ENCODE measurements at places on chromosomes 5 and 9. TPM values are rescaled to one million over a fixed set of nuclear protein-coding genes. Genes with fewer than 3 reads are reported as not detected.

DNA sequence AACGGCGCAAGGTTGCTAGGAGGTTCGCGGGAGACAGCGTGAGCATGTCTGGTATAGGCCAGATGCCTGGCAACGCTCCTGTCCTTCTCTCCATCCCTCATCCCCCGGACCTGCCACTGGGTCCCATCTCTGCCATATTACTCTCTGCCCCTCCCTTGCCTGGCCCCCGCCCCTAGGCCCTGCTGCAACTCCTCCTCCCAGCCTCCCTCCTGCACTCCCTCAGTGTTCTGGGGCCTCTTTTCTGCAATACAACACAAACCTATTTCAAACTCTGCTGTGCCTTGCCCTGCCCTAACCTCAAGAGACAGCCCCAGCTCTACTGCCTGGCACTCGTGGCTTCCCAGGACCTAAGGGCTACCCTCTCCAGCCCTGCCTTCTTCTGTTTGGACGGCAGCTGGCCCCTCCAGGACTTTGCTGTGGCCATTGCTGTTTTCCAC lies 8.9 kb upstream of the DBN1 start:
- DNase-seq = no peak

FAT2 gene
- 74.9 TPM for total RNA-seq

IL13 gene
- total RNA-seq = not detected

- DNase-seq = no peak
These were observed 224.1 kb downstream of the MEF2C start for GRCh38 chr5:88658886-88659285.

PKD2L2 gene
- not detected for total RNA-seq

SLC34A3 gene
- total RNA-seq = not detected

DNA sequence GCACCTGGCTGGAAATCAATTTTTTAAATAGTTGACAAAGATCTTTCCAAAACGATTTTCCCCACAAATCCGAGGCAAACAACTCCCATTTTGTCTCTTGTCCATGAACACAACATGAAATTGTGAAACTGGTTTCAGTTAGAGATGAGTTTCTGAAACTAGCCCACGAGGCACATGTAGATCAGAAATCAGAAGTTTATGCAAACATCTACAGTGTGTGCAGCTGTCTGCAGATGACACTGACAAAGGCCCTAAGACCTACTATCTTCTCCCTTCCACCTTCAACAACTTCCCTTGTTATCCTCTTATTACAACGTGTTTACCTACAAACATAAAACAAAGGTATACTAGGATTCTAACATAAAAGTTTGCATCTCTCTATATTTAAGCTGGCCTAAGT lies 183.3 kb downstream of the DIRAS2 start:
- no peak for DNase-seq

ZFP2 gene
- 2.2 TPM for total RNA-seq

GRCh38 chr9:133515615-133516255 lies 9.0 kb downstream of the MYMK start:
- no peak for DNase-seq

- no peak for DNase-seq
These were observed 277.6 kb downstream of the SEMA5A start for GRCh38 chr5:9268226-9268625.

DNA sequence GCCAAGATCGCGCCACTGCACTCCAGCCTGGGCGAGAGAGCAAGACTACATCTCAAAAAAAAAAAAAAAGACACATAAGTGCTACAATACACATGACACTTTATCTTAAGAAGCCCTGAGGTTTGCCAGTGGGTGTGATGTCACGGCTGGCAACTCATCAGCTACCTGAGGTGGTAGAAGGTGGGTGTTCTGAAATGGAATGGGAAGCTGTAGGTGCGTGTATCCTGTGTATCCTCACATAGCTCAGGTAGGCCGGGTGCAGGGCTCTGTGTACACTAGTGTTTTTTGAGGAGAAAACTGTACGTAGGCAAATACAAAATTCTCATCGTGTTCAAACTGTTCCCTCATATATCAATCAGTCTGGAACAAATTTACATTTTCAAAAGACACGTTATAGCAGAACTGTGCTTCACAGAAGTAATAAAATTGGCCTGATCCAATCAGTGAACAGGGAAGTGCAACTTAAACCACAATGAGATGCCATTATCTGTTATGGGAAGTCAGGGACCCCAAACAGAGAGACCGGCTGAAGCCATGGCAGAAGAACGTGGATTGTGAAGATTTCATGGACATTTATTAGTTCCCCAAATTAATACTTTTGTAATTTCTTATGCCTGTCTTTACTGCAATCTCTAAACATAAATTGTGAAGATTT lies 10.4 kb downstream of the BICD2 start:
- no peak for DNase-seq

Data from vagina (tissue), 2 donors.